Effector memory CD8-positive, alpha-beta T cell (primary cell): ENCODE measurements at places on chromosomes 7 and 10.

DNA sequence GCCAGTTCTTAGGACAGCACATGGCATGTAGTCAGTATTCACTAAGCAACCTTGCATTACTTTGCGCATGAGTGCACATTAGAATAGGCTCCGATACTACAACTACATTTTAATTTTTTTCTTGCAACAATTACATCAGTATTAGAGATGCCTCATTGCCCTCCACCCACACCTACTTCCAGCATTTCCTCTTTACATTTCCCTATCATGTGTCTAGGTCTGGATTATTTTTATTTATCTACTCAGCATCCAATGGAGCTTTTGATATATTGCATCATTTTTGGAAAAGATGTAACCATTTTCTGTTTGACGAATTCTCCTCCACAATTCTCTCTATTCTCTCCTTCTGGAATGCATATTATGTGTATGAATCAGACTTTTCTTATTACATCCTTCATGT is 258.2 kb upstream of the GLI3 start:
- DNase-seq = no peak

- DNase-seq = no peak
Measured at GRCh38 chr7:139936760-139937310, 107.8 kb downstream of the TBXAS1 start.

DNA sequence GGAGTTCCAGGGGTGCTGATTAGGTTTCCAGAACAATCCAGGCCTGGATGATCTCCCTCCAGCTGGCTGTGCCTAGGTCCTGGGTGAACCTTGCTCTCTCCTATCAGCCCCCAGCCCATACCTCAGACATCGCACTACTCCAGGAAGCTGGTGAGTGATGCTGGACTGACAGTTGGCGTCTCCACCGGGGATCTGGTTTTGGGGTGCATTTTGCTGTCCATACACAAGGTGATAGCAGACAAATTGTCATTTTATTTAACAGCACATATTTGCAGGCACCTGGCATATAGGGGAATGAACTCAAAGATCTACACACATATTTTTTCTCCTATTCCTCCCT is 601.2 kb downstream of the LRMDA start:
- no peak for DNase-seq

GRCh38 chr10:79112881-79113431 is 44.2 kb downstream of the ZMIZ1 start:
- no peak for DNase-seq

DNA sequence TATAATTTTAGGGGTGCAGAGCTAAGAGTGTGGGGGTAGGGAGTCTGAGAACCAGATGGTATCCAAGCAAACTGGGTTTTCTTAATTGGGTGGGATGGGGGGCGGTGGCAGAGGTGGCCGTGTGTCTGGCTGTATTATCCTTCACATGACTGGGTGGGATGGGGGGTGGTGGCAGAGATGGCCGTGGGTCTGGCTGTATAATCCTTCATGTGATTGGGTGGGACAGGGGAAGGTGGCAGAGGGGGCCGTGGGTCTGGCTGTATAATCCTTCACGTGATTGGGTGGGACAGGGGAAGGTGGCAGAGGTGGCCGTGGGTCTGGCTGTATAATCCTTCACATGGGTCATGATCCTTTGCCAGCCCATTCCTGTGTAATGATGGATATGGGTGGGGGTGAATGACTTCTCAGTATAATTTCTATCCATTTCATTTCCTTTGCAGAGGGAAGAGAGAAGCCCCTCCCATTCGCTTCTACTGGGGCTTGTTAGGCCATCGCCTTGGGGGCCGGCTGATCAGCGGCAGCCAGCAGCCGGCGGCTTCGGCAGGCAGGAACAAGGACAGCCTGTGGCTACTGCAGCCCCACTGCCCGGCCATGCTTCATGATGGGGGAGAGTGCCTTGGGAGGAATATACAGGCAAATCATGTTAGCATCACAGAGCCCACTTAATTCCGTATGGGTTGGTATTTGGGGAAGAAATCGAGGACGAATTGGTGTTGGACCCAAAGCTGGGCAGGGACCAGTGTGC is 179.6 kb upstream of the MKI67 start:
- DNase-seq = no peak

GRCh38 chr10:98417481-98417959 is 2.5 kb upstream of the PYROXD2 start:
- DNase-seq = no peak
